Activated T-cell treated with anti-CD3 and anti-CD28 coated beads for 1 hour (primary cell): ENCODE measurements at places on chromosomes 7 and 10.

DNA sequence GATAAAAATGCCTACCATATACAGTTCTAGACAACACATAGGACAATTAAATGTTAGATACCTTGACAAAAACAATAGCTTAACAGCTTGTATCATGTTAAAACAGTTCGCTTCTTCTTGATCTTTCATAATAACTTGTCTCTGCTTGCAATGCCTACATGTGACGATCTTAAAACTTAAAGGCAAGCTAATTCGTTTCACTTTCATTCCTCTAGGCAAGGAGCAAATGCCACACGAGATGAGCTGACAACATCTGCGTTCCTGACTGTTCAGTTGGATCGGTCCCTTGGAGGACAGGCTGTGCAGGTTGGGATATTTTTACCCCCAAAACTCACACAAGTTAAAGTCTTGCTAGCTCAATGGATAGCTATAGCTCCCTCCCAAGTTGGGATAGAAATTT is 51.6 kb upstream of the ARL4A start:
- DNase-seq: no peak

- no peak for DNase-seq
Observed at GRCh38 chr10:63213489-63213888, 80.4 kb downstream of the NRBF2 start.

DNA sequence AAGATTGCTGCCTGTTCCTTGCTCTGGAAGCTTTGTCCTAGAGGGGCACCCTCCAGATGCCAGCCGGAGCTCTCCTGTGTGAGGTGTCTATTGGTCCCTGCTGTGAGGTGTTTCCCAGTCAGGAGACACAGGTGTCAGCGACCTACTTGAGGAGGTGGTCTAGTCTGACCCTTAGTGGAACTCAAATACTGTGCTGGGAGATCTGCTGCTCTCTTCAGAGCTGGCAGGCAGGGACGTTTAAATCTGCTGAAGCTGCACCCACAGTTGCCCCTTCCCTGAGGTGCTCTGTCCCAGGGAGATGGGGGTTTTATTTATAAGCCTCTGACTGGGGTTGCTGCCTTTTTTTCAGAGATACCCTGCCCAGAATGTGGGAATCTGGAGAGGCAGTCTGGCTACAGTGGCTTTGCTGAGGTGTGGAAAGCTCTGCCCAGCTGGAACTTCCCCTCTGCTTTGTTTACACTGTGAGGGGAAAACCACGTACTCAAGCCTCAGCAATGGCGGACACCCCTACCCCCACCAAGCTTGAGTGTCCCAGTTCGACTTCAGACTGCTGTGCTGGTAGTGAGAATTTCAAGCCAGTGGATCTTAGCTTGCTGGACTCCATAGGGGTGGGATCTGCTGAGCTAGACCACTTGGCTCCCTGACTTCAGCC is 119.2 kb downstream of the PPP1R9A start:
- DNase-seq: no peak

GRCh38 chr10:36171556-36171952 is 529.5 kb upstream of the FZD8 start:
- no peak for DNase-seq

DNA sequence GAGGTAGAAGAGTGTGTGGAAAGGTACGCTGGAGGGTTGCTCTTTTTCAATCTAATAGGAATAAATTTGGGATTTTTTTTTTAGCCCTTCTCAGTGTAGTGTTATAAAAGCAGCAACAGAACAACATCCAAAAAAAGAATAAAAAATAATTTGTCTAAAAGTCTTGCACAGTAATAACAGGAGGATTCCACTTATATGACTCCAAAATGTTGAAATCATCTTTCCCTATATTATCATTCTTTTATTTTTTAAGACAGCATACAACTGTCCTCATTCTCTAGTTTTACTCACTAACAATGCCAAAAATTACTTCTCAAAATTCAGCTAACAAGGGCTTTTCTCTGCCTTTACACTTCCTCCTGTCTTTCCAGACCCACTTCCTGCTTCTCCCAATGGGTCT is 27.8 kb downstream of the IL2RA start:
- no peak for DNase-seq

GRCh38 chr10:33284945-33285344 is 49.5 kb downstream of the NRP1 start:
- no peak for DNase-seq

- DNase-seq: no peak
Observed at GRCh38 chr7:144036302-144036885, 12.4 kb upstream of the OR2A5 start.
